C1 segment of cervical spinal cord (tissue), 14 donors: ENCODE measurements at places on chromosomes 6 and 20.

DNA sequence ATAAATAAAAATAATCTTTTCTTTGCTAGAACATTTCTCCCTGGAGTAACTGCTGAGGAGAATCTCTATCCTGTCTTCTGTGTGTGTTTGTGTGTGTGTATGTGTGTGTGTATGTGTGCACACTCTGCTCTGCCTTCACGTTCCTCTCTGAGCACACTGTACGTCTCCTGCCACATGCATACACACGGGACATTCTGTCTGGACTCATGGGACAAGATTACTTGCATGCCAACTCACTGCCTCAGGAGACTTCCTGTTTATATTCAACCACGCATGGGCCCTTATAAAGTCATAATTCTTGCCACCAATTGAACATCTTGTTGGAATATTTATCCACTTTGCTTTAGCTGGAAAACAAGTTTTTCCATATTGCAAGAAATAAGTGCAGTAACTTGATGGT is 930.6 kb downstream of the KIF16B start:
- no peak for DNase-seq

DNA sequence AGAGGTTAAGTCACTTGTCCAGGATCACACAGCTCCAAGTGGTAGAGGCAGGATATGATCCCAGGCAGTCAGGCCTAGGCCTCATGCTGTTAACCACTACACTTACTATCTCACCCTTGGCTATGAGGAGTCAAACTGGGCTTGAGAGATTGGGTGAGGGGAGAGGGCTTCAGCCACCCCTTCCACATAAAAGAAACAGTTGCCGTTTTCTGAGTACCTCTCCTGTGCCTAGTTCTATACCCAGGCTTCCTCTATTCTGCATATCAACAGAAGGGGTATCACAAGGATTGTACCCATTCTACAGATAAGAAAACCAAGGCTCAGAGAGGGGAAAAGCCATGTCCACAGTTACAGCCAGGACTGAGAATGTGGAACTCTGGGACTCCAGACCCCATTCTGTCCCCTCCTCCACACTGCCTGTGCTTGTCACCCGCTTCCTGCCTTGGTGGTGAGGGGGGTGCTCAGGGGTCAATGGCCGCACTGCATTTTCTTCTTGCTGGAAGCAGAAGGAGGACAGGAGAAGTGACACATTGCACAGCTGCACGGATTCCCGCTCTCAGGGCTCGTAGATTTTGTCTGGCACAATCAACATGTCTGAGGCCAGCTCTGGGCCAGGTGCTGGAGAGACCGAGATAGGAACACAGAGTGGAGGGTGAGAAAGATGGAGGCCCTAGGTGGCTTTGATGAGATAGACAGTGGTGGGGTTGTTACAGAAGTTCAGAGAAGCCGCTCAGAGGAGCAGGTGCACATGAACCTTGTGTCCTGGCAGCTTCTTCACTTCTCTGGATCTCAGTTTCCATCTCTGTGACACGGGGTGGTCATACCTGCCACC is 108.4 kb upstream of the PTPN1 start:
- DNase-seq = no peak

GRCh38 chr6:151493804-151494234 is at the start of gene CCDC170:
Gene CCDC170 (plus strand): TSS chr6:151494017. CDS start chr6:151494129, 112 bp downstream.
- DNase-seq = no peak

DNA sequence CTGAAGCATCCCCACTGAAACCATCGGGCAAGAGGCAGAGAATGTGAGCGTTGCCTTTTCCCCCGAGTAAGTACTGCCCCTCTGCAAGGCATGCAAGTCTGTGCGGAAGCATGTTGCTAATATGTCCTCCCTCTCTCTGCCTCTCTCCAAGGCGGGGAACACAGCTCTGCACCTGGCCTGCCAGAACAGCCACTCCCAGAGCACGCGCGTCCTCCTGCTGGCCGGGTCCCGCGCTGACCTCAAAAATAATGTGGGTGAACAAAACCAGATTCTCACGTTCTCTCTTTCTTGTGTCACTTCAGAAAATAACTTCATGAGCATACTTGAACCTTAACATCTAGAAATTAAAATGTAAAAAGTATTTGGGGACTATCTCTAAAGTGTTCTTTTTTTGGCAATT is 26.4 kb downstream of the LYRM2 start:
- no peak for DNase-seq

- no peak for DNase-seq
Observed at GRCh38 chr6:166464068-166465002, 81.6 kb upstream of the MPC1 start.

DNA sequence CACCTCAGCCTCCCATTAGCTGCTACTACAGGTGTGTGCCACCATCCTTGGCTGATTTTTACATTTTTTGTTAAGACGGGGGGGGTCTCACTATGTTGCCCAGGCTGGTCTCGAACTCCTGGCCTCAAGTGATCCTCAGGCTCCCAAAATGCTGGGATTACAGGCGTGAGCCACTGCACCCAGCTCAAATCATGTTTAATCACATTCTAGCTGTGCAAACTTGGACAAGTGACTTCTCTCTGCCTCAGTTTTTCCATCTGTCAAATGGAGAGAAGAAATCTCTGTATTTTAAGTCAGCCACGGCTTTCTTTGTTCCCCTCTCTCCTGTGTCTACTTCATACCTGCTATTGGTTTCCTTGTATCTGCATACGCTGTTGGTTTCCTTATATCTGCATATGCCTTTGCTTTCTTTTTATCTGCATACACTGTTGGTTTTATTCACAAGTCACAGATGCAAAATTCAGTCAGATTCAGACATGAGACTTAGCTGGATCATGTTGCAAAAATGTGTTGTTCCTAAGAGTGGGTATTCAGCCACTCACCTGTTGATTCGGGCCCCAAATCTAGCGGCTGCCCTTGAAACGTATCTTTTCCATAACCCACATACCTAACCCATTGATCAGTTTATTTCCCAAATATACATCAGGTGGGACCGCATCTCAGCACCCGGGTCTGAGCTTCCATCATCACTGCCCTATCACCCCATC is 30.2 kb downstream of the SULF2 start:
- DNase-seq = no peak

- peak; percentile 14 for DNase-seq
Observed at GRCh38 chr20:21682521-21682954, 22.9 kb upstream of the PAX1 start.

DNA sequence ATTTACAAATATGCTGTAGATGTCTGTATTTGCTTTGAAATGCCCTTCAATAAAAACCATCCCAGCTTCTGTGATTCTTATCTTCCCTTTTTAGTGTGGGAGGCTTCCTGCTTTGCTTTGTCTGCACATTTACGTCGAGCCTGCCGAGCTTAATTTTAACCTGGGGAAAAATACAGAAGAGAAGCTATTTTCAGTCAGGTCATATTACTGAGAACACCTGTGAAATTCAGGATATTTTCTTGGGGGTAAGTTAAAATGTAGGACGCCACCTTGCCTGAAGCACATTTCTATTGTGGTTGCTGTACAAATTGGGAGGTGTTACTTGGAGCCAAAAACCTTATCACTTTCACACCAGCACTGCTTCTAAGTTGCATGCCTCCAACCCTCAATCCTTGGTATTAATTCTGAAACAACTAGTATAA is 43.6 kb upstream of the FUCA2 start:
- no peak for DNase-seq

DNA sequence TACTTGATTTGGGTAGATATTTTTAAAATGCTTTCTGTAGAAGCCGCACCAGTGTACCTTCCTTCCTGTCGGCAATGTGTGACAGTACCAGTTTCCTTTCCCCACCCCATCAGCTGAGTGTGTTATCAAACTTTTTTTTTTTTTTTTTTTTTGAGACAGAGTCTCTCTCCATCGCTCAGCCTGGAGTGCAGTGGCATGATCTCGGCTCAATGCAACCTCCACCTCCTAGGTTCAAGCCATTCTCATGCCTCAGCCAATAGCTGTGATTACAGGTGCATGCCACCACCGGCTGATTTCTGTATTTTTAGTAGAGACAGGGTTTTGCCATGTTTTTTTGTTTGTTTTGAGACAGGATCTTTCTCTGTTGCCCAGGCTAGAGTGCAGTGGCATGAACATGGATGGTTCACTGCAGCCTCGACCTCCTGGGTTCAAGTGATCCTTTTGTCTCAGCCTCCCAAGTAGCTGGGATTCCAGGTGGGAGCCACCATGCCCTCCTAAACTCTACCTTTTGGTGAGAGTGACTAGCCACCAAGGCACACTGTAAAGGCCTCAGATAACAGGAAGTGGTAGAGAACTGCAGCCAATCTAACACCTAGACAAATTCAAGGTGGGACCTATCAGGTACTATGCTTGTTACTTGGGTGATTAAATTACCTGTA is 26.5 kb upstream of the ZBTB22 start:
- no peak for DNase-seq

DNA sequence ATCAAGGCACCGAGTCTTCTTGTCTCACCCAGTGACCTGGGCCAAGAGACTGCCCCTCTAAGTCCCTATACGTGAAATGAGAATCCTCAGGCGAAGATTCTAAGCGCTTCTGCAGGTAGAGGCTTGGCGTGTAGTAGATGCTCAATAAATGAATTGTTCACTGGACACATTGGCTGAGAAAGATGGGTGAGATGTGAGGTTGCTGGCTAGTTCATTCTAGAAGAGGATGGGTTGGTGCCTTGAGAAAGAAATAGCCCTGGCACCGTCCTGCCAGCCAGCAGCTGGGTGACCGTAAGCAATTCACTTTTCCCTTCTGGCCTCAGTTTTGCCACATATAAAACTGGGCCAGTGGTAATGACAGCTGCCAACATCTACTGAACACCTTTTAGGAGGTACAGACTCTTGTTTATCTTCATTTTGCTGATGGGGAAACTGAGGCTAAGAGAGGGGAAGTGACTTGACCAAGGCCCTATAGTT is 1.4 kb downstream of the SRC start:
- no peak for DNase-seq

DNA sequence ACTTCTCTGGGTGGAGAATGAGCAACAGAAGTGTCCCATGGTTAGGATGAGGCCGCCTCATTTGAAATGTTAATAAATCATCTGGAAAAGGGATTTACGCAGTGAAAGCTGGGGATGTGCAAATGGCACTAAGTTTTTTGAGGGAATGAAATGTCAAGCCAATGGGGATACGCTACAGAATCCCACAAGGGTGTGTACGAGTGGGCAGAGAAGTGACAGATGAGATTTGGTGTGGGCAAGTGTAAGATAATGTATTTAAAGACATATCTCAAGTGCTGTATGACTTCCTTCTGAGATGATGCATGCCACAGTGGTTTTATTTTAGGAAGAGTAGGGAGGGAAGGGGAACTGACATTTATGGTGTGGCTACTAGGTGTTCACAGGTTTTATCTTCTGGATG is 100.6 kb downstream of the LRFN2 start:
- no peak for DNase-seq

DNA sequence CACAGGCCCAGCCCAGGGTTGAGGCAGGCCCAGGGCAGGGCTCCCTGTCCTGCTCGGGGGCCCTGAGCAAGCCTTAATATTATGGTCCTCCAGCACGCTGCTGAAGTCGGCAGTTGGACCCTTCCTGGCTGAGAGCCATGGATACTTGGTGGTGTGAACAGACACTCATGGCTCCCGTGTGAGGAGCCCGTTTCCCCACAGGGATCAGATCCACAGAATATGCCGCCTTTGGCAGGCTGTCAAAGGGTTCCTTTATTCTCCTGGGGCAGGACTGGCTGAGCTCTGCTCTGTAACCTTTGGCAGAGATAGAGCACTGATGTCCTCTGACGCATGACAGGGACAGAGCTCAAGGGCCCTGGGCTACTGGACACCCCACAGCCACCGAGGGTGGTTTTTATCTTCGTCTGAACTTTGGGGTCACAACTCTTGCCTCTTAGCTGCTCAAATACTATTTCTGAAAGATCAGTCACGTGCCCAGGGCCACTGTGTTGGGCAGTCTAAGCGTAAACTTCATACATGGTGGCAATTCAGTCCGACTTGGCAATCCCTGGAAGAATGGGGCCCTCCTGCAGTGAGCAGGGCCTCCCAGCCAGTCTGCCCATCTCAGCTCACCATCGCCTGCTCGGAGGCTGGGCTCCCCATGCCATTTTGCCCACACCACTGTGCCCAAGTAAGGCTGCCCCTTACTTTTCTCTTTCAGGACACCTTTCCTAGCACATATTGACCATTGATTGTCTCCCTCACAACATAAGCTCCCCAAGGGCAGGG is 49.1 kb downstream of the TTI1 start:
- DNase-seq = peak; percentile 17

GRCh38 chr6:126888727-126889725 is 229.4 kb upstream of the RSPO3 start:
- no peak for DNase-seq

DNA sequence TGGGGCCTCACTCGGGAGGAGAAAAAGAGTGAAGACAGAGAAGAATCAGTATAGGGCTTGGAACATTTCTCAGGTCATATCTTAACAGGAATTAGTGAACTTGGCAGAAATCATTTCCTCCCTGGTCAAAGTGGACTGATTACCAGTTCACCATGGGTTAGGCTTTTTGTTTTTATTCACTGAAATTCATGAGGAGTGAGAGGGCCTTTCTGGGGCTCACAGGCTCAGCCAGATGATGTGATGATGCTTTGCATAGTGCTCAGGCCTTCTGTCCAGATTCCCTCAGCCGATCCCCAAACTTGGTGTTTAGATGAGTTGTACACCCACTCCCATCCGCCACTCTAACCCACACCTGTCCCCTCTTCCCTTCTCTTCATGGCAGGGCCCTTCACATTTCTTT is 32.5 kb downstream of the SRSF3 start:
- DNase-seq = no peak

- no peak for DNase-seq
Observed at GRCh38 chr20:24721891-24722568, 227.0 kb upstream of the CST7 start.

GRCh38 chr6:46098678-46099077 is 31.1 kb upstream of the ENPP4 start:
- peak; percentile 71 for DNase-seq

DNA sequence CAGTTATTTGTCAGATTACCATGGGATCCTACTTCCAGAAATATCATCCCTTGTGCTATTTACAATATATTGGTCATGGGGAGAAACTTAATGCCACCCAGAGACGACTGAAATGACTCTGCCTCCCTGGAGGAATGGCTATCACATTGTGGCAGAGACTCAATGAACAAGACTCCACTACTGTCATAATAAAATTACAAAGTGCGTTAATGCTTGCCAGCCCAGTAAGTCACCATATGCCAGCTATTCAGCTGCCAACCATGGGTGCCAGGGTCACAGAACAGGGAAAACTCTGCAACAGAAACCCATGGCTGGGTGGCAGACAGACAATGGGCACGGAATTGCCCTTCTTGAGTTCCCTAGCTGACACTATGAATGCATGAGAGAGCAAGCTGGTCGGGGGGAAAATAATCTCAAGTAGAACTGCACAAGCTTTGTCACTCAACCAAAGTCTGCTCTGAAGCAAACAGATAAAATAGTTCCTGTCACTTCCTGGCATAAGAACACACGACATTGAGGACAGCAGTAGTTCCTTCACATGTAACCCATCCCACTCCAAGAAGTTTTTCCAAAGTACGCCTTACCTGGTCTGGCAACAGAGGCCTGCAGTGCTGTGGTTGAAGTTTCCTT is 32.1 kb downstream of the TP53INP2 start:
- DNase-seq = no peak

GRCh38 chr6:10746915-10747250 is 722 bp upstream of the TMEM14B start:
- DNase-seq = no peak
